ENCODE measurements at places on chromosomes 11 and 22. TPM values are rescaled to one million over a fixed set of nuclear protein-coding genes. Genes with fewer than 3 reads are reported as not detected.
A peak's percentile ranks its signal among the peaks of the same experiment; 100 is the strongest.

HNRNPUL2 gene
- 30.7 TPM for total RNA-seq

SLC22A25 gene
- not detected for total RNA-seq

DNA sequence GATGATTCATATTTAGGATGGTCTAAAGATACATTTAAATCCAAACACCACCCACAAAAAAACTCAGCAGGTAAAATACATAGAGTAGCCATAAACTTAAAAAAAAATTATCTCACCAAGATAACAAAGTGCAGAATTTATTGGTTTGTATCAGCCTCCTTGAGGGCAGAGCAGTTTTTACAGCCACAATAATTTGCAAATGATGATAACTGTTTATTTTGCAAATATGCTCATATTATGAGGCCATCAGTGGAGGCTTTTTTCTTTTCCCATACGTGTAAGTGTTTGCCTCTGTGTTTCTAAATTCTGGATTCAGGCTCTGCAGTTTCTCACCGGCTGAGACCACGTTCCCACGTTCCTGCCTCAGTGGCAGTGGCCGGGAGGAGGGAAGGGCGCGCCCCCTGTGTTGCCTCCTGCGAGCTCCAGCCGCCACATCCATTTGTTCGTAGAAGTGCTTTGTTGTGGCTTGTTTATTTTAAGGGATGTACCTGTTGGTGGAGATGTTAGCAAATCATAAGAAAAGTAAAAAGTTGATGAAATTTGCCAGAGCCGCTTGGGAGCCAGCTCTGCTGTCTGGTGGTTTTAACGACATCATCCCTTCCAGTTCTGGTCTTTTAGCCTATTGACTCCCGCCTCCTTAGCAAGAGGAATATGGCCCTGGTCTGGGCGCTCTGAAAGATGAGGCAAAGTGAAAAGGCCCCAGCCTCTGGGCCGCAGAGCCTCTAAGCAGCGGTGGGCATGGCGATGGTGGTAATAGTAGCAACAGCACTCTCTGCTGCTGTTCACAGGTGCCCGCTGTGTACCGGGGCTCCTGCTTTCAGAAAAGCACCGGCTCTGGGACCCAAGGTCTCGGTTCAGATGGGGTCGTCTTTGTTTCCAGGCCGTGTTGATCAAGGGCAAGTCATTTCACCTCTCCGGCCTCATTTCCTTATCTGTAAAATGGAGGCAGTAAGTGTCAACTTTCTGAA lies 66.7 kb upstream of the PPARA start:
- peak overlapping the region; percentile 7 for H3K4me3 ChIP-seq
- H3K27me3 ChIP-seq = no peaks in the 10 kb centered on the region
- peaks cover 20% of the 10 kb centered on the region for H3K36me3 ChIP-seq
- peaks cover 78% of the 10 kb centered on the region for H3K4me1 ChIP-seq

- H3K27ac ChIP-seq = no peak overlapping the region
- no peaks in the 10 kb centered on the region for H3K27me3 ChIP-seq
- DNase-seq = no peak
- H3K4me3 ChIP-seq = peak overlapping the region; percentile 48
- H3K4me1 ChIP-seq = peaks cover 9% of the 10 kb centered on the region
Observed at GRCh38 chr22:20964090-20964798, 2.8 kb upstream of the AIFM3 start.

DNA sequence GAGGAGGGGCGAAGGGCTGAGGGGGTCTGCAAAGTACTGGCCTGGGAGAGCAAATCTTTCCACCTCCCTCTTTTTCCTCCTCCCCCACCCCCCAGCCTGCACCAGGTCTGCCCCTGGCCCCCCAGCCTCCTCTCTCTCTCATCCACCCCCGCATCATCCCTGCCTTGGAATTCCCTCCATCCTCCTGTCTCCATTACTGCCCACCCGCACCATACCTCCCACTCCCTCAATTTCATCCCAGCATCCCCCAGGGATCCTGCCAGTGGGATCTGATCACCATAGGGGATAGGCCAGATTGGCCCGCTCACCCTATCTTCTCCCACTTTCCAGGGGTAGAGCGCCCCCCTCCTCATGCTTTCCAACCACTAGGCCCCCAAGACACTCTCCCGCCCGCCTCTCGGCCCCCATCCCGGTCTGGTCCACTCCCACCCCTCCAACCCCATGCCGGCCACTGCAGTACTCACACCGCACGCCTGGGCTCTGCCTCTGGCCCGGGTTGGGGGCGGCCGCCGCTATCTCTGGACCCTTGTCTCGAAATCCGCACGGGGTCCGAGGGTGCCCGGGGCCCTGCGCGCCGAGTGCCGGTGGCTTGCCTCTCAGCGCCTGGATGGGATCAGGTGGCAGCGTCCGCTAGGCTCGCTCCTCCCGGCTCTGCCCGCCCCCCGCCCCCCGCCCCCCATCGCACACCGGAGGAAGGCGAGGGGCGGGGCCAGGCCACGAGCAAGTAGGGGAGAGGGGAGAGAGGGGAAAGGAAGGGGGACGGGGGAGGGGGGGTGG lies at the start of gene GAL3ST3:
Gene GAL3ST3 (minus strand): TSS at position 615 of the 777 bp plus-strand sequence. CDS start 3,746 bp downstream, outside the sequence.
- no peak within 1 kb of the TSS for H3K27ac ChIP-seq
- H3K36me3 ChIP-seq = peaks cover 1% of the 10 kb centered on the region
- peak; percentile 63 for DNase-seq
- H3K4me3 ChIP-seq = no peak within 1 kb of the TSS
- no peaks in the 10 kb centered on the region for H3K27me3 ChIP-seq

GRCh38 chr11:104652996-104653395 lies 245.3 kb downstream of the CASP12 start:
- H3K27ac ChIP-seq = no peak overlapping the region
- H3K36me3 ChIP-seq = no peaks in the 10 kb centered on the region
- no peak overlapping the region for H3K4me3 ChIP-seq
- no peak for DNase-seq

Measured in stomach (tissue), 19 donors.